Upper lobe of right lung (tissue), 1 donor: ENCODE measurements at places on chromosomes 11 and 22.

DNA sequence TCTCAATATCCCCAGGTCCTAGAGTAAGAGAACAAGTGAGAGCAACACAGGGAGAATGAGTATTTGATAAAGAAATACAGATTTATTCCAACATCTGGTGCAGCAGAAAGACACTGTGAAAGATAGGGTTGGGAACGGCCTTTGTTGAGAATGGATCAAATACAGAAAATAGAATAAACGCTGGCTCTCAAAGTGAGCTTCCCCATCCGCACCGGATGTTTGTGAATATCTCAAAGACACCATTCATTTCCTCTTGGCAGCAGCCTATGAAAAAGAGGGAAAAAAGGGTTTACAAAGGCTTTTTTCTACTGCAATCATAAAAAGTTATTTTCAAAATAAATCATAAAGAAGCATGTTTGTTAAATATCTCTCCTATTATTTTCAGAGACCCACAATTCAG is 279.3 kb downstream of the CASP12 start:
- no peak for DNase-seq

DNA sequence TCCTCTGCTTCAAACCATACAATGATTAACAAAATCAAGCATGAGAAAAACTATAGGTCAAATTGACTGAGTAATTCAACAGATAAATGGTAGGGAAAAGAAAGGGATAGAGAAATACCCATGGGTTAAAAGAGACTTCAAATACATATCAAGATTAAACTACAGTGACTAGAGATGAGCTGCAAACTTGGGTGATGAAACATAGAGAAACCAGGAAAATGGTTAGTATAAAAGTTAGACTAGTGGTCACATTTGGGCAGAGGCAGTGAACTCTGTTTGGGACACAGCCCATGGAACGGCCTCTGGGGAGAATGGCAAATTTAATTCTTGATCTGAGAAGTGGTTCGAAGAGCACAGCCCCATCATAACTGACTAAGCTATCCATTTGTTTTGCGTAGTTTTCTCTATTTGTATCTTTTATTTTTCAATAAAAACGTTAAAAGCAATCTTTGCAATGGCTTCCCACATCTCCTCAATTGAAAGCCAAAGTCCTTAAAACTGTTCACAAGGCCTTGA is 99.4 kb downstream of the APIP start:
- DNase-seq, result no peak

DNA sequence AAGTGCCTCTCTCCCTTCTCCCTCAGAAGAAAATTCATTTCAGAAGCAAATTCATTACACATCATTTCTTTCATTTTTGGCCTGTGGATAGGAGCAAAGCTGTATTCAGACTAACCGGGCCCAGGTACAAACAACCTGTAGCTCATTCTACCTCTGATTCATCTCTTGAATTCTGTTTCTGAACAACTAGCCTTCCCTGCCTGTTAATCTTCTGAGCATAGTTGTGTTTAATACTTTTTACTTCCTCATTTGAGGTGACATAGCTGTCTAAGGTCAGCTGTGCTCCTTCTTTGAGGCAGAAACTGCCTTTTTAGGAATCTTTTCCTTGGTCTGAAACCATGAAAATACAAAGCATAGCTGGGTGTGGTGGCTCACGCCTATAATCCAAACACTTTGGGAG is 12.6 kb upstream of the IL18BP start:
- DNase-seq, result no peak

DNA sequence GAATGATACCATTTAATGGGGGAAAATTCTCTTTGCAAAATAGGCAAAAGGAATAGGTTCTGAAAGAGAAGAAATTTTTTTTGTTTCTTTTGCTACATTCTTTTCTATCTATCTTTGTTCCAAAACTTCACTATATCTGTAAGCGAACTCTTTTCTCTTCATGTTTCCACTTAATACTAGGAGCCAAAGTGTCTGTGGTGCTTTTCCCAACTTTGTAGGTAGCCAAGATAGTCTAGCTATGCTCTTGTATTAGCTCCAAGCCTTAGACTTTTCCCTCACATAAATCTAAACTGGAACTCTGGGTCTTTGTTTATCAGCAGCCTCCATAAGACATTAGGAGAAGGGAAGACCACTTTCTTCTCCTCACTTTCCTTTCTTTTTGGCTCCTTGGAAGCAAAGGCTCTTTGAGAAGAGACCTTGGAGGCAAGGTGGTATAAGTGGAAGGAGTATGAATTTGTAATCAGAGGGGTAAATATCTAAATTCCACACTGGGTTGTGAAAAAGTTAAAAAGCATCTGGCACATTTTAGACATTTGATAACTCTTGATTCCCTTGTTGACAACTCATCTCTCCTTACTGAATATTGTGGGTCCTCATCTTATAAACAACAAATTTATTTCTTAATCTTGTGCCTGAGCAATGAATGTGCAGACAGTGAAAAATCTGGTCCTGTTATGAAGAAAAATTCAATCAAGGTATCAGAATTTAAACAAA is 130.0 kb downstream of the EHF start:
- DNase-seq, result no peak

DNA sequence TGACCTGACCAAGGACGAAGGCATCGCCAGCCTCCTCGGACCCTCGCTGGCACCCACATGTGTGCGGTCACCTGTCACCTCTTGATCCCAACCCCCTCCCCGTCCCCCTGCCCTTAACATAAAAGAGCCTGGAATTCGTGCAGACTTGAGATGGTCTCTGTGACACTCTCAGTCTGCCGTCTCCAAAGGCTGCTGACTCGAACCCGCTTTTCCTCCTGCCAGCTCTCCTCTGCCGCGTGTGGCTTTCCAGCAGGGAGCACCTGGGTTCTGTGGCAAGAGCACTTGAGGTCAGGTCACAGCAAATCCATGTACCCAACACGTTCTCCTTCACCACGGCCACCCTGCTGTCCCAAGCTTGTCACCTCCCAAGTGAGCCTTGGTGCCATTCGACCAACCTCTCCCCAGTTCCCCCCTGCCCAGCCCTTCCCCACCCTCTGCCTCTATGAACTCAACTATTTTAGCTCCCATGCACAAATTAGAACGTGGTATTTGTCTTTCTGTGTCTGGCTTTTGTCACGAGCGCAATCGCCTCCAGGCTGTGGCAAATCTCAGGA is 207.6 kb downstream of the BRD1 start:
- DNase-seq, result no peak

GRCh38 chr11:64655941-64656601 is 65.1 kb downstream of the SLC22A12 start:
- DNase-seq, result no peak

DNA sequence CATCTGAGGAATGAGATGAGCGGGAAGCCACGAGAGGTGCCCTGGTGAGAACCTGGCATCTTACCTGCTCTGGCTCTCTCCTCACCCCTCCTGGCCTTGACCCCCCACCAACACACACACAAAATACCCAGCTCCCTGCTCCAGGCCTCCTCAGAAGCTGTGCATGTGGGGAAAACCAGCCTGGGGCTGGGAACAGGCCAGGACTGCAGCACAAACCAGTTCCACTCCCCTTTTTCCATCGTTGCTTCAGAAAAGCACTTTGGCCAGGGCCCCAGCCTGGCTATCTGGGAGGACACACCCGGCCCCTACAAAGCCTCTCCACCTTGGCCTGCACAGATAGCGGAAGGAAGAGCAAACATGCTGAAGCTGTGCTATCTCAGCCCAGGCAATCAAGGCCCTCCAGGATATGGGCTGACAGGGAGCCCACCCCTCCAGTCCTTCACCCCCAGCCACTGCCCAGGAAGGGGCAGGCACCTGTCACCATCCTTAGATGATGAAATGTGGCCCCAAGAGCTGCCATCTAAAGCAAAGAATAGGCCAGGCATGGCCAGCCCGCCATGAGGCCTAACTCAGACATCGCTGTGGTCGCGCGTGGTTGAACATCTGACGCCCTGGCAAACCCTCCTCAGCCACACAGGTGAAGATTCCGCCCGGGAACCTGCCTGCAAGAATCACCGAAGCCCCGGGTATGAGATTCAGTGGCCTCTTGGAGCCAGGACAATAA is 35.4 kb downstream of the PISD start:
- DNase-seq, result no peak

- no peak for DNase-seq
These were observed 1196.3 kb downstream of the BRD1 start for GRCh38 chr22:48631288-48631863.

DNA sequence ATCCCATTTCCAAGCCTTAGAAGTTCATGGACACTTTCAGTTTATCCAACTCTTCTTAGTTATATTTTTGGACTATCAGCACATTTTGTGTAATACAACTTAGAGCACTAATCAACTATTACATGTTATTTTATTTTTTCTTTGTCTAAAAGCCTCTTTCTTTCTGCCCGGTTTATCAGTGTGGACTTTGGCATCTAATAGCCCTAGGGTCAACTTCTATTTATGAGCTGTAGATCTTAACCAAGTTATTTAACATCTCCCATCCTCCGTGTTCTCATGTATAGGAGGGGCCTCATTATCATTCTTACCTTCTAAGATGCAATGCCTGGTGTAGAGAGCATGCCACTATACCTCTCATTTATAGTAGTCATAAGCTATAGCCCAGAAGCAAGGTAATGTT is 4.4 kb downstream of the CARD16 start:
- DNase-seq, result no peak

- DNase-seq, result no peak
These were observed 3.5 kb downstream of the SLC25A18 start for GRCh38 chr22:17566776-17567175.

DNA sequence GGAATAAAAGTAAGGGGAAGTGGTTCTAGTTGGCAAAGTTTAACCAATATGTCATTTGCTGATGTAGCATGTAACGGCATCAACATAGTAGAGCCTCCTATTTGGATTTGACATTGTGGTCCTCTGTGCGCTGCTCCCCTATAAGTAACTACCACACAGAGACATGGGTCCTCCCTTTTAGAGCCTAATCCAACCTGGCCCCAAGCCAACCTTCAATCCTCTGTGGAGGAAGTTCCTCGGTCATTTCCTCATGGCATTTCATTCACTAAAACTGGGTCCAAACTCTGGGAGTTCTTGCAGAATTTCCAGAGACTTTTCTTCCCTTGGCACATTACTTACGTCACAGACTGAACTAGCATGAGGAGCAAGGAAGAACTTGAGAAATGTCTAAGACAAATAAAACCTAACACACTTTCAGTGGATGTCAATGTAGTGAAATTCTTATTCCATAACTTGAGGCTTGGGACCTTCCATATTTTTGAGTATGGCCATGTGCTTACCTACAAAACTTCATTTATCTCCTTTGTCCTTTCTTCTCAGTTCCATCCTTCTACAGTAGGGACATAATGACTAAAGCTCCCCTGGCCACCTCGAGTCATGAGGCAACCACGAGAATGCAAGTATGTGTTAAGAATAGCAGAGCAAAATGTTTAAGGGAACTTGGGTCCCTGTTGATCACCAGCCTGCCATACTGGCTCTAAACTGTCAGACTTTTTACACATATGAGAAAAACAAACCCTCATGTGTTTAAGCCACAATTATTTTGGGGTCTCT is 34.7 kb downstream of the MMP20 start:
- DNase-seq, result no peak

- peak; percentile 71 for DNase-seq
These were observed 346 bp downstream of the FJX1 start for GRCh38 chr11:35618497-35619115.

DNA sequence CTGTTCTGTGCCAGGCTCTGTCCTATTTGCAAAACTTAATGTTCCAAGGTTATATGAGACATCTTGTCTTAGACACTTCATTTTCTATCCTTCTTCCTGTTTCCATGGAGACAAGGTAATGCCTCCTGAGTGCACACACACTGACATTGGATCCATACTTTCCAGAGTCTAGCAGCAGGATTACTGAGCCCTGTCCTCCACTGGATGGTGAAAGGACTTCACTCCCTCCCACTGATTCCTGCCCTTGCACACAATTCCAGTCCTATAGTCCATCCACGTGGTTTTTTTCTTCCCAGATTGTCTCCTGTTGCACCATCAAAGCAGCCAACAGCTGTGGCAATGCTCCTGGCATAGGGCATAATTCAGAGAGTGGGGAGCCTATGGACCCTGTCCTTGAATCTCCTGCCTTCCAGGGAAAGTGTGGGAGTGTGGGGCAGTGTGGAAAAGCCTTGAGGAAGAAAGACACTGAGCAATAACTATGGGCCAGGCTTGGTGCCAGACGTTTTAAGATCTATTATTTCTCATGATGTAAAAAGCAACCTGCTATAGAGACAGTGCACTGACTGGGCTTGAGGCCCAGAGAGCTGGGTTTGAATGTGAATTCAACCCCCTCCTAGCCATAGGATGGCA is 31.3 kb downstream of the SERPINH1 start:
- no peak for DNase-seq

DNA sequence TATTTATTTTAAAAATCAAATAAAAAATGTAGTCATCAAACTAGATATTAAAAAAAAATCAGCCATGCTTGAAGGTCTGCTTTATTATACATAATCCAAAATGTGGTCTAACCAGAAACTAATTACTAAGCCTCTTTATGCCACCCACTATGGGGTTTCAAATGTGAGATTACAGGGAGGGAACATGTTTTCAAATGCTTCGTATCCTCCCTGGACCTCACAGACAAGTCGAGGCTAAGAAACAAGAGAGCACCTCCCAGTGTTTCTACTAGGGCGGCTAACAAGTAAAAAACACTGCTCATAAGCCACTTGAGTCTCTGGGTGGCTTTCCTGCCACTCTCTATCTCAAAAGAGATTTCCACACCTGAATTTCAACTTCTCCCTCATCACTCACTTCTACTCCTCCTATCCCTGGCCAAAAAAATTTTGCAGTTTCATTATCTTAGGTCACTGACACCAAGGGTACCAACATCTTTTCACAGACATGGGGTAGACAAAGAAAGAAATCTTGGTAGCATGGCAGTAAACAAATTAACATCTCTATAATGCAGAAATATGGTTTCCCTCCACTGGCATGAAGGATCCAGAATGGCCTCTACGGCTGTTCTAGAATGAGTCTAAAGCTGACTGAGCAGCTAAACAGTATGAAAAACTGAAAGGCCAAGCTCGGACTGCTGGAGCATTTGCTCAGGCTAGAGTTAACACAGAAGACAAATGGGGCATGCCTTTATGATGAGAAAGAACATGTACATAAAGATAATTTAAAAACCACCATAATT is 50.9 kb downstream of the PITPNB start:
- DNase-seq, result no peak

DNA sequence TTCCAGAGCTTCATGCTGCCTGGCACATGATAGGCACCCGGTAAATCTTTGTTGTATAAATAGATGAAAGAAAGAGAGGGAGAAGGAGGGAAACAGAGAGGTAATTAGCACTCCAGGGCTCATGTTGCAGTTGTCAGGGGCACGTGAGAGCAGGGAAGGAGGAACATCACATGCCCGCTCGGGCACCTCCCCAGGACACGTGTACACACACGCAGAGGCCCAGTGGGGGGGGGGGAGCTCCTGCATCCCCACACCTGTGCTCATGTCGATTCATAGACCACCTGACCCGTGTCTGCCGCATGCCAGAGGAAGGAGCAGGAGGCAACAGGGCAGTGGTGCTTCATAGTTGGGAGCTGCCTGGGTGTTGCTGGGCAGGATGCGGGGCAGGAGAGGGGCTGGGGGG is 37.1 kb upstream of the NNMT start:
- peak; percentile 70 for DNase-seq

DNA sequence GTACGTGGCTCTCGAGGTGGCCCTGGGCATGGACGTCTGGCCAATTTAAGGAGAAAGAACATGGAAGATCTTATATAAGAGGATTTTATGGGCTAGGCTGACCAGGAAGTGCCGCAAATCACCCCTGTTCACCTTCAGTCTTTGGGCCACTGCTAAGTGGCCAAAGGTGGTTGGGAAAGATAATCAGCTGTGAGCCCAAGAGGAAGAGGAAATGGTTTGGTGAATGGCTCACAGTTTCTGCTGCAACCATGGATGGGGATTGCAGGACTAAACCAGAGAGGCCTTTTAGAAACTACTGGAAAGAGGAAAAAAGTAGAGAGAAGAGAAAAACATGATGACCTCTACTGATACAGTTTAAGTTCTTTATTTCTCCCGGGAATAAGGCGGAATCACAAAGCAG is 96.0 kb upstream of the ARHGAP20 start:
- no peak for DNase-seq
